Naive thymus-derived CD4-positive, alpha-beta T cell (primary cell): ENCODE measurements at places on chromosomes 11 and 22.

GRCh38 chr11:117759305-117759704, 37.7 kb downstream of the DSCAML1 start:
- DNase-seq: no peak

DNA sequence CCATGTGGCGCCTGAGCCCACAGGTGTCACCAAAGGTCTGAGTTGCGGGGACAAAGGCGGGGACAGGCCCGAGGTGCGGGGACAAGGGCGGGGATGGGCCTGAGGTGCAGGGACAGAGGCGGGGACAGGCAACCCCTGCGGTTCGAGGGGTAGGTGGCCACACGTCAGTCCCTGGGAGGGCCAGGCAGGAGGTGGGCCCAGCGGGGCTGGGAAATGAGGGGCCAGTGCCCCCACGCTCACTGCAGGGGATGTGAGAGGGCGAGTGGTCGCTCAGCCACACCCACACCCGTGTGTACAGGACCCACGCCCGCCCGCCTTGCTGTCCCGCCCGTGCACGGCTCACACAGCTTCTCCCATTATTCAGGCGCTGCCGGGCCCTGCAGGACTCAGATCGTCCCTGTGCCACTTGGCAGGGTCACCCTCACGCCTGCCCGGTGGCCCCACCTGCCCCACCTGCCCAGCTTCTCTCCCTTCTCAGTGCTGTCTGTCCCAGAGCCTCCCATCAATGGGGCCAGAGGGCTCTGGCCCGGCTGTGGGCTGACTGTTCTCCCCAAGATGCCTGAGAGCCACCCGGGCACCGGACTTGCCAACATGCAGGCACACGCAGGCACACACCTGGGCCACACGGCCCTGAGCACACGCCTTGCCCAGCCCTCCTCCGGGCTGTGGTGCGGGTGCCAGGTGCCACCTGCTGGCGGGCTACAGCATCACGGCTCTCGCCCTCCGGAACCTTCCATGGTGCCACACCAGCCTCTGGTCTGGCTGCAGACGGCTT, 14.2 kb upstream of the MUC6 start:
- peak; percentile 78 for DNase-seq

GRCh38 chr22:21942407-21943343, 10.0 kb downstream of the PPM1F start:
- DNase-seq: peak; percentile 6

DNA sequence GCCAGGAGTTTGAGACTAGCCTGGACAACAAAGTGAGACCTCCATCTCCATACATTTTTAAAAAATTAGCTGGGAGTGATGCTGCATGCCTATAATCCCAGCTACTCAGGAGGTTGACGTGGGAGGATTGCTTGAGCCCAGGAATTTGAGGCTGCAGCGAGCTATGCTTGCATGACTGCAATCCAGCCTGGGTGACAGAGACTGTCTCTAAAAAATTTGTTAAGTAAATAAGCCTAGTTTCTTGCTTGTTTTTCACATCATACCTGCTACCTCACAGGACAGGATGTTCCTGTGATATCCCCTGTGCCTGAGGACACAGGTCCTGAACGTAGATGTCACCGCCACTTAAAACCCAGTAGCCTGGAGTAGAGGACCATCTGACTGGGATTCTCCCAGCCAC, 348.6 kb downstream of the MN1 start:
- DNase-seq: no peak

DNA sequence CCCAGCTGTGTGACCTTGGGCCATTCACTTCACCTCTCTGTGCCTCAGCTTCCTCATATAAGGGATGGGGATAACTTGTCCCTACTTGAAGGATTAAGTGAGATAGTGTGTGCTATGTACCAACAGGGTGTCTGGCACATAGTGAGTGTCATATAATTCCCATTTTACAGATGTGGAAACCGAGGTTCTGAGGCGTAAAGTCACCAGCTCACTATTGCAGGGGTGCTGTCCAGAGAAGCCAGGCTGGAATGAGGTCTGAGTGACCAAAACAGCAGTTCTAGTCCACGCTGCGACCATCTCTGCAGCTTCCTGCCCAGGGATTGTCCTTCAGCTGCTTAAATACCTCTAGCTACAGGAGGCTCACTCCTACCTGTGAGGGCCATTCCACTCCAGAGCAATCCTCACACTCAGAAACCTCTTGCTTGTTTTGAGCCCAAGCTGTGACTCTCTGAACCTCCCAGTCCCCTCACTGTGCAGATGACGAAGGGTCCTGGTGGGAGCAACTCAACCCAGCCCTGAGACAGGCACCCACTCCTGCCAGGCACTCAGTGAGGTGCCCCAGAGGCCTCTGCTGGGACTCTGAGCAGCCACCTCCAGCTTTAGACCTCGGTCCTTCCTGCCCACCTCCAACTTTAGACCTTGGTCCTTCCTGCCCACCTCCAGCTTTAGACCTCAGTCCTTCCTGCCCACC, 5.8 kb downstream of the MB start:
- DNase-seq: no peak

GRCh38 chr11:58576887-58577471, 1.3 kb upstream of the LPXN start:
- no peak for DNase-seq

DNA sequence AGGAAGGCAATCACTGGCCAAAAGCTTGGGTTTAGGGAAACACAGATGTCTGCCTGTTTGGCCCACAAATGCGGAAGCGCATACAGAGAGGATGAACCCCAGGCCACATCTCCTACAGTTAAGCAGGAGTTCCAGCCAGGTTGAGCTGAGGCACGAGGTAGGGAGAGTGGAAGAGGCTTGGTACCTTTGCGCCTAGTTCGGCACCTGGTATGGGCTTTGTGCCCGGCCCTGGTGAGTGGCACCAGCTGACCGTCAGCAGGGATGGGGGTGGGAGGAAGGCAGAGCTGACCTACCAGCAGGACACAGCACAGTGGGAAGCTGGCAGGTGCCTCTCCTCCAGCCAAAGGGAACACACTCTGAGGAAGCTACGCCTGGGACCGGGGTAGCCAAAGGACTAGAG, 57.6 kb downstream of the KCNC1 start:
- DNase-seq: no peak

GRCh38 chr22:31585161-31585859, 76.7 kb downstream of the PISD start:
- DNase-seq: no peak

DNA sequence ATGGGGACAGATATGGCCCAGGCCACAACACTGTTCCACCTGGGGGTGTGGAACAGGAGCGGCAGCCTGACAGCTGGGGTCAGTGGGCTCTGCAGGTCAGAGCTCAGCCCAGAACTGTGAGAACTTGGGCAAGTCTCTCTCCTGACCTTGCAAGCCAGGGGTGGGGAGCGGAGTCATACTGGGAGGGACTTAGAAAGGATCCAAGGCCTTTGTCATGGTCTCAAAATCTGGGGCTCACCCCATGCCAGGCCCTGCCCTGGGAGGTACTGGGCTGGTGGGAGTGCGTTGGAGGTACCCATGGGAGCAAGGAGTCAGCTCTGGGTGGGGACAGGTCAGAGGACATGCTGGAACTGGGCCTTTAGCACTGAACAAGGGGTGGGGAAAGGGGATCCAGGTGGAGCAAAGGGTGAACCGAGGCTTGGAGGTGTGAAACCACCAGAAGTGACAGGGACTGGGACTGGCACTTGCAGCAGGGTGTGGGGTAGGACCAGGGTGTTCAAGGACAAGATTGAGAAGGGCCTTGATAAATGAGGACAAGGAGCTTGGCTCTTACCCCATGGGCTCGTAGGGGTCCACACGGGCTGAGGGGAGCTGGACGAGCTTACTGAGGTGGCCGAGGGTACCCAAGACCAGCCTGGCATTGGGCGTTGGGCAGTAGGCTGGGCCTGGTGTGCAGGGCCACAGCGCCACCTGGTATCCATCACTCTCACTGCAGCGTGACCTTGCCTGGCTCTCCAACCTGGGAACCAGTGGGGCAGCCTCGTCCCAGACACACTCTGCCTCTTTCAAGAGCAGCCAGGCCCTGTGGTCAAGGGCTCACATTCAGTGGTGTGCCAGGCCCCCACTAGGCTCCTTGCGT, 7.4 kb upstream of the PMM1 start:
- DNase-seq: no peak

GRCh38 chr11:64204464-64204989, 2.0 kb upstream of the FERMT3 start:
- DNase-seq: peak; percentile 84

DNA sequence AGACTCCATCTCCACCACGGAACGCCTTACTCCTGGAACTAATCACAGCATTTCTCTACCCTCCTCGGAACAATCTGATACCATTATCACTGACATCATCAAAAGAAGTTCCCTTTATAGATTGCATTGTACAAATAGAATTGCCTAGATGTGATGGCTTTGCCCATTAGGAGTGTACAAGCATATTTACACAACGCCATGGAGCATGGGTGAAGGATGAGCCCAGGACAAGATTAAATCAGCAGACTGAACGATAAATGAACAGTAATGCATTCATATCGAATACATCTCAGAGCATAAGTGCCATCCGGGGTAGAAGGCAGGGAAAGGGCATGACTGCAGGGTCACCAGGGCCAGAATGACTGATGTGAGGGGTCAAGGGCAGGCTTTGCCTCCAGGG, 57.3 kb downstream of the KIRREL3 start:
- no peak for DNase-seq

- no peak for DNase-seq
These were observed 22.3 kb downstream of the TMEM123 start for GRCh38 chr11:102430158-102430836.

GRCh38 chr11:66002648-66003225, 434 bp downstream of the BANF1 start:
- no peak for DNase-seq

DNA sequence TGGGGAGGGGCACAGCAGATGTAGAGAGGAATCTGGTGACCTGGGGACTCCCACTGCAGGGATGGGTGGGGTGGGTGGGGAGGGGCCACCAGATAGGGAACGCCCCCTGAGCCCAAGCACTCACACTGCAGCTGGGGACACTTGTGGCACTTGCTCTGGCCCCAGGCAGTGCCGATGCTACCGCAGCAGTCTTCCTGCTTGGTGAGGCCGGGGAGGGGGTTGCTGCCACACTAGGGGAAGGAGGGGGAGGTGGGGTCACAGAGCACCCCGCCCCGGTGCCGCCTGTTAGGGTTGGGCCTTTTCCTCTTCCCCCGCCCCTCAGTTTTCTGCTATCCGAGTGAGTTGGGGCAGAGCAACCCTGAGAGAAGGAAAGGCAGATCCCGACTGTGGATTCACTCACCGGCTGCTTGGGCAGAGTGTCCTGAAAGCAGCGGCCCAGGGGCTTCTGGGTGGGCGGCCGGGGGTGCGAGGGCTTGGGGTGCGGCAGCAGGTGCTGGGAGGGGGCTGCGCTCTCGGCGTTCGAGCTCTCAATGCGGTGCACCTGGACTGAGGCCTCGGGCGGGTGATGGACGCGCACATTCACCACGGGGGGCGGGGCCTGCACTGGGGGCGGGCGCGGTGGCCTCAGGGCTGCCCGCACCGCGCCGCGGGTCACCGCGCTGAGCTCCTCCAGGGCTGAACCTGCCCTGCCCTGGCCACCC, 4.7 kb downstream of the LTBP3 start:
- peak; percentile 89 for DNase-seq

- no peak for DNase-seq
These were observed 2.4 kb downstream of the RNF121 start for GRCh38 chr11:71931245-71931602.

GRCh38 chr11:78615724-78616123, 41.1 kb upstream of the NARS2 start:
- no peak for DNase-seq

- no peak for DNase-seq
These were observed 531.9 kb upstream of the ISX start for GRCh38 chr22:34534101-34534500.

GRCh38 chr11:35134403-35135148, 4.4 kb upstream of the CD44 start:
- no peak for DNase-seq

- DNase-seq: no peak
These were observed 10.8 kb upstream of the COMT start for GRCh38 chr22:19930551-19931486.

DNA sequence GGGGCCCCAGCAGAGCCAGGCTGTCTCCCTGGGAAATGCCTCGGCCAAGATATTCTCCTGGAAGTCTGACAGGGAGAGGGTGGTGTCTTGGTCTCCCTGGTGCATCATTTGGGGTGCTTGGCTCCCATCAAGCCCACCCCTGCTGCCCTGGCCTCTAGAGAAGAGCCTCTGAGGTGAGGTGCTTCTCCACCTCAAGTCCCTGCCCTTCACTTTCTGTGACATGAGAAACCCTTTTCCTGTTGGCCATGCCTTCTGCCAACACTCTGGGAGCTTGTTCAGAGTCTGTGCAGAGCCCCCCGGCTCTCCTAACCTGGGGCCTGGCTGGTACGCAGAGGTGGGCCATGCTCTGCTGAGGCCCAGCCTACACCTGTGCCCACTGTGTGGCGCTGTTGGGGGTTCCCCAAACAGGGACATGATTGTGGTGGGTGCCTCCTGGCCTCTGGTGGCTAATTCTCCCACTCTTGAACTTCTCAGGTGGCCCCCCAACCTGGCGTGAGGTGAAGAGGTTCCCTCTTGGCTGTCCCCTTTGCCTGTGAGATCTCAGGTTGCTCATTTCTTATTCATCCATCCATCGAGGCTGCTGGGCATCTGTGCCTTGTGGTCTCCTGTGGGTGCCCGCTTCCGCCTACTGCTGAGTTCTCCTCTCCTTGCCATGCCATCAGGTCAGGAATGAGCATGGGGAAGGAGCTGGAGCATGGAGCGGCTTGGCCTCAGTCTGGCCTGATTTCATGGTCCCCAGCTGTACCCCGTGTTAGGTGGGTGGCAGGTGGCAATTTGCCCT, 19.2 kb upstream of the DGCR8 start:
- DNase-seq: no peak

GRCh38 chr11:10916665-10917064, 58.8 kb upstream of the ZBED5 start:
- no peak for DNase-seq

GRCh38 chr11:44849922-44850321, 100.8 kb downstream of the TP53I11 start:
- DNase-seq: no peak

GRCh38 chr11:2521733-2522630, 77.2 kb downstream of the KCNQ1 start:
- DNase-seq: no peak

GRCh38 chr11:68432874-68433273, 27.7 kb upstream of the PPP6R3 start:
- DNase-seq: no peak

DNA sequence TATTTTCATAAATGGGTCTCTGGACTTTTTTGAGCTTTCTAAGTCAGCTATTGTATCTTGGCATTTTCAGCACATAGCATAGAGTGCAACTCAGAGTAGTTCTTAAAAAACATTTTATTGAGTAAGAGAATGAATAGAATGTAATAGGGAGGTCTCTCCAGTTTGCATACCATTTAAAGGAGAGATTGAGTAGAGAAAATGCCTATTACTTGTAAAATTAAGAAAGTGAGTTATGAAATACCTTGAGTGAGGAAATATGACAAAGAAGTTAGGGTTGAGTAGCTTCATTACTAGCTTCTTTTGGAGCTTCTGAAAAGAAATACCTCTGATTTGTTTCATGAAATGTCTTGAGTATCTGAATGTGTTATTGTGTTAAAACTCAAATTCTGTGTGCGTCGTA, 140.0 kb downstream of the AASDHPPT start:
- DNase-seq: no peak

GRCh38 chr22:31302006-31302405, 9.7 kb upstream of the PIK3IP1 start:
- no peak for DNase-seq
